ENCODE measurements at places on chromosomes 12 and 14. TPM values are rescaled to one million over a fixed set of nuclear protein-coding genes. Genes with fewer than 3 reads are reported as not detected.

Gene CMA1
- not detected for polyA plus RNA-seq

- DNase-seq = no peak
These were observed 1241.4 kb upstream of the TMEM132C start for GRCh38 chr12:127025545-127025944.

Gene KLRF2
- polyA plus RNA-seq = not detected

Gene GLS2
- polyA plus RNA-seq = 6.0 TPM

Gene RPL10L
- polyA plus RNA-seq = not detected

DNA sequence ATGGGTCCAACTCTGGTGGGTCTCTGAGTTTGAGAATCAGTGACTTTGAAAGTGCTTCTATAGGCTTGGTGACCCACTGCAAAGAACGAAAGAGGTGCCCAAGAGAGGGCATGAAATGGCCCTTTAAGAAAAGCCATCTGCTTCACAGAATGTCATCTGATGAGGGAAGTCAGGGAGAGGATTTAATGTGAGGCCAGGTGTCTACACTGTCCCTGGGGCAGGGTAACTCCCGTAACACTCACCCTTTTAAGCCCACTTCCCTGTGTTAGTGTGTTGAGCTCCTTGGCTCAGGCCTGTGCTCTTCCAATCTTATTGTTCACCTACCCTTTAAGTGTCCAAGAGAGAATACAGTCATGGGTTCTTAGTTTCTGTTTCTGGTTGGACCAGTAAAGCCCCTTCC is 16.4 kb upstream of the SRSF5 start:
- no peak for DNase-seq

DNA sequence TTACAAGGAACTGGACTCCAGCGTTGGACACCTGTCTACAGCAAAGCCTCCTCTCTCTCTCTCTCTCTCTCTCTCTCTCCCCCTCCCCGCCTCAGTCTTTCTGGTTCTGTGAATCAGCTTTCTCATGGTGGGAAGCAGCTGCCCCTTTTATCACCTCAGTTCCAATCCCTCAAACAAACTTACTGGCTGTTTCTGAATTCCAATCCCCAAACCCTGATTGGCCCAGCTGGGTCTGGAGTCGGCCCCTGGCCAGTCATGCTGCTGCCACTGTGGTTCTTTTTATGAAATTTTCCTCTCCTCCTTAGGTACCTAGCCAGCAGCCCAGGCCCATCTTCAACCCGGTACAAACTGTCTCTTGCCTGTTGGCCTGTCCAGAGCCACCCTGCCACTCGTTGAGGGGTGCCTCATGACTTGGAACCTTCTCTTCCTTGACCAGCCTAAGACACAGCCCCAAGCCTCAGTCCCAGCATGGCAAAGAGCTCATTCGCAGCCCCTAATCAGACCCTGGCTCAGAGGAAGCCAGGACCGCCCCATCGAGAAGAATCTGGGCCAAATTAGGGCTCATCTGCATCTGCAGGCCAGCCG is 9.4 kb upstream of the MORN3 start:
- DNase-seq = no peak

All from brain (organoid and tissue), 16 donors.